Activated CD4-positive, alpha-beta T cell treated with anti-CD3 and anti-CD28 coated beads, Interleukin-2, amount 50 U/mL, for 4 hours (primary cell): ENCODE measurements at places on chromosomes 4 and X.

DNA sequence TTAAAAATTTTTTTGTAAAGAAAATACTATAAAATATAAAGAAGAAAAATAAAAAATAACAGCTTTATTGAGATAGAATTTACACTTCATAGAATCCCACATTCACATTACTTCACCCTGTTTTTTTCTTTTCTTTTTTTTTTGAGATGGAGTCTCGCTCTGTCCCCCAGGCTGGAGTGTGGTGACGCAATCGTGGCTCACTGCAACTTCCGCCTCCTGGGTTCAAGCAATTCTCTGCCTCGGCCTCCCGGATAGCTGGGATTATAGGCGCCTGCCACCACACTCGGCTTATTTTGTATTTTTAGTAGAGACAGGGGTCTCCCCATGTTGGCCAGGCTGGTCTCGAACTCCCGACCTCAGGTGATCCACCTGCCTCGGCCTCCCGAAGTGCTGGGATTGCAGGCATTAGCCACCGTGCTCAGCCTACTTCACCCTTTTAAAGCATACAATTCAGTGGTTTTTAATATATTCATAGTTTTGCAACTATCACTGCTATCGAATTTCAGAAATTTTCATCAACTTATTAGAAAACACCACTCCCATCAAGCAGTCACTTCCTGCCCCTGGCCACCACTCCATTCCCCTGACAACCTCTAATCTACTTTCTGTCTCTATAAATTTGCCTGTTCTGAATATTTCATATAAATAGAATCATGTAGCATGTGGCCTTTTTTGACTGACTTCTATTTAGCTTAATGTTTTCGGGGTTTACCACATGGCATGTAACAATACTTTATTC, 48.7 kb downstream of the TMEM131L start:
- no peak for DNase-seq

GRCh38 chr4:120770897-120771296, 151.6 kb downstream of the PRDM5 start:
- DNase-seq, result no peak

DNA sequence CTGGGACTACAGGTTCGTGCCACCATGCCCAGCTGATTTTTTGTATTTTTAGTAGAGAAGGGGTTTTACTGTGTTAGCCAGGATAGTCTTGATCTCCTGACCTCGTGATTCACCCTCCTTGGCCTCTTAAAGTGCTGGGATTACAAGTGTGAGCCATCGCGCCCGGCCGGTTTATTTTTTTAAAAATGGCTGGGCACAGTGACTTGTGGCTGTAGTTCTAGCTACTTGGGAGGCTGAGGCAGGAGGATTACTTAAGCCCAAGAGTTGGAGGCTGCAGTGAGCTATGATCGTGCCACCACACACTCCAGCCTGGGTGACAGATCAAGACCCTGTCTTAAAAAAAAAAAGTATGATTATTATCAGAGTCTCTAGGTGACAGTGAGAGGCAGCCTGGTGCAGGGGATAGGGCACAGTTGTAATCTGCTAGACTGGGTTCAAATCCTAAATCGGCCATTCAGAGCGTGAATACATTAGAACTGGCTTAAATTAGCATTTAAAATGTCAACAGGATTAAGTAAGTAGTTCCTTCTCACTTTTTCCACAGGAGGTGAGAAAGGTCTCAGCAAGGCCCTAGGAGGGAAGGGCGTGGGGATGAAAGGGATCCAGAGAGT, 435 bp upstream of the MGST2 start:
- no peak for DNase-seq

- no peak for DNase-seq
Measured at GRCh38 chr4:31020363-31020762, 300.2 kb downstream of the PCDH7 start.

- DNase-seq, result no peak
Measured at GRCh38 chr4:11264841-11265240, 163.9 kb downstream of the HS3ST1 start.

GRCh38 chr4:76856243-76857073, 41.5 kb downstream of the SOWAHB start:
- no peak for DNase-seq

DNA sequence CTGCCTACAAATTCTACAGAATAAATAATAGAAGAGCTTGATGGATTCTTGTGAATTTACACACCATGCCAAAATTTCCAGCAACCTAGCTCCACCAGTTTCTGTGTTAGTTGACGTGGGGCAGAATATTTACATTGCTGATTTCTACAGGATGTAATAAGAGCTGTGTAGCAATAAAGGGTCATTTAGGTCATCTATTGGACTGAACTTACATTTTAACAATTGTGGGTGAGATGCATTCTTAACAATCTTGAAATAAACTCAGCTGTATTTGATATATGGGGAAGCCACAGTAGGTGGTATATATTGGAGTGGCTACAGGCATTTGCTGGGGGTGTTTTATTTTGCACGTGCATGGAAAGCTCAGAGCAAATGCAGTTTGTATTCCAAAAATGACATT, 655.3 kb downstream of the IQCM start:
- no peak for DNase-seq

- DNase-seq, result no peak
Measured at GRCh38 chr4:5206016-5206790, 154.9 kb downstream of the STK32B start.

DNA sequence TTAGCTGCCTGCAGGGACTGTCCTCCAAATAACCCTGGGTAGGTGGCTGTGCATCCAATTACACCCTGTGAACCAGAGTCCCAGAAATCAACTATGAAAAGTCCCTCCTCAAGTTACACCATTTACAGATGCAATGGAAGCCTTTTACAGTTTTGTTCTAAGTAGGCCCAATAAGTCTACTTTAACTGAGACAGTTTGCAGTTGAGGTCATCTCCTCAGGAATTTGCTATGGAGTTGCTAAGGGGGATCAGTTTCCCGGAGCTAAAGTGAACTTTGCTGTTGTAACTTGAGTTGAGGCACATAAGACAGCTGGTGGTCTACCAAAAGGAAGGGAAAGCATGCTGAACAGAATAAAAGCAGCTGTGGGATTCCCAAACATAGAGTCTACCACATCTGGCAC, 121.6 kb upstream of the STK26 start:
- DNase-seq, result no peak
